ENCODE measurements at places on chromosomes 6 and 20. TPM values are rescaled to one million over a fixed set of nuclear protein-coding genes. Genes with fewer than 3 reads are reported as not detected.

GRCh38 chr6:15628499-15629131, 34.2 kb downstream of the DTNBP1 start:
- no peaks in the 10 kb centered on the region for H3K36me3 ChIP-seq
- no peaks in the 10 kb centered on the region for H3K27me3 ChIP-seq
- H3K4me3 ChIP-seq = no peak overlapping the region

- no peaks in the 10 kb centered on the region for H3K4me1 ChIP-seq
- no peak overlapping the region for H3K27ac ChIP-seq
- no peaks in the 10 kb centered on the region for H3K36me3 ChIP-seq
- no peak overlapping the region for H3K4me3 ChIP-seq
- no peaks in the 10 kb centered on the region for H3K27me3 ChIP-seq
These were observed 37.9 kb downstream of the SCML4 start for GRCh38 chr6:107786179-107786578.

DNA sequence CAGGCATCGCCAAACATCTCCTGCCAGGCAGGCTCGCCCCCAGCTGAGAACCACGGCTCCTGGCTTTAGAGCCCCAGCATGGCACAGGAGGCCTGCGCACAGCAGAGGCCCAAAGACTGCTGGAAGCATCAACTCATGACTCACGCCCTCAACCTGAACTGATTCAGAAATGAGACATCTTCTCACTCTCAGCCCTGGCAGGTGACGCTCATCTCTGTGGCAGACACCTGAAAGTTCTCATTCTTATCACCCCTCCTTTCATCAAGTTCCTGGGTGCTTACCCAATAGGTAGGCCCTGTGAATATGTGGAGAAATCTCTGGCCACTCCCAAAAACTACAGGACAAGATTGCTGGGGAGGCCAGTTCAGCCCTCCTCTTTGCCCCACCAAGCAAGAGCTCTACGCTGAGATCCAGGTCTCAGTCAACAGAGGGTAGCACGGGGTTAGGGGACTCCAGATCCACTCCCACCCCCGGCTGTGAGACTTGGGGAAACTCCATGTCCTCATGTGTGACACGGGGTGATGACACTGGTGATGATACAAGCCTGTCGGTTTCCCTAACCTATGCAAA, 11.3 kb downstream of the NFATC2 start:
- DNase-seq = no peak
- no peaks in the 10 kb centered on the region for H3K4me1 ChIP-seq
- H3K4me3 ChIP-seq = no peak overlapping the region
- H3K36me3 ChIP-seq = no peaks in the 10 kb centered on the region
- H3K27ac ChIP-seq = no peak overlapping the region

GRCh38 chr20:36672991-36673390, 27.0 kb upstream of the SLA2 start:
- DNase-seq = no peak
- H3K4me1 ChIP-seq = no peaks in the 10 kb centered on the region
- H3K36me3 ChIP-seq = no peaks in the 10 kb centered on the region

GRCh38 chr20:62593616-62594015, 48.7 kb upstream of the SLCO4A1 start:
- H3K27ac ChIP-seq = no peak overlapping the region
- no peak overlapping the region for H3K4me3 ChIP-seq
- DNase-seq = no peak
- no peaks in the 10 kb centered on the region for H3K4me1 ChIP-seq
- H3K27me3 ChIP-seq = no peaks in the 10 kb centered on the region
- no peaks in the 10 kb centered on the region for H3K36me3 ChIP-seq

DNA sequence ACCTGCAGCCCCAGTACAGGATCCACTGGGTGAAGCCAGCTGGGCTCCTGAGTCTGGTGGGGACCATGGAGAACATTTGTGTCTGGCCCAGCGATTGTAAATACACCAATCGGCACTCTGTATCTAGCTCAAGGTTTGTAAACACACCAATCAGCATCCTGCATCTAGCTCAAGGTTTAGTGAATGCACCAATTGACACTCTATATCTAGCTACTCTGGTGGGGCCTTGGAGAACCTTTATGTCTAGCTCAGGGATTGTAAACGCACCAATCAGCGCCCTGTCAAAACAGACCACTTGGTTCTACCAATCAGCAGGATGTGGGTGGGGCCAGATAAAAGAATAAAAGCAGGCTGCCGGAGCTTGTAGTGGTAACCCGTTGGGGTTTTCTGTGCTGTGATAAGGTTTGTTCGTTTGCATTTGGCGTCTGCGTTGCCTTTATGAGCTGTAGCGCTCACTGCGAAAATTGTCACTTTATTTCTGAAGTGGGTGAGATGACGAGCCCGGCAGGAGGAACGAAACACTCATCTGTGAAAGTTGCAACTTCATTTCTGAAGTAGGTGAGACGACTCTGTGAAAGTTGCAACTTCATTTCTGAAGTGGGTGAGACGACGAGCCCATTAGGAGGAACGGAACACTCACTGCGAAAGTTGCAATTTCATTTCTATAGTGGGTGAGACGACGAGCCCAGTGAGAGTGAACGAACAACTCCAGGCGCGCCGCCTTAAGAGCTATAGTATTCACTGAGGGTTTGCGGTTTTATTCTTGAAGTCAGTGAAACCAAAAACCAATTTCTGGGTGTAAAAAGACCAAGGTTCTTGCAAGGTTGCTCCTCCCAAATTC, 31.1 kb downstream of the SERPINB6 start:
- no peaks in the 10 kb centered on the region for H3K36me3 ChIP-seq
- no peaks in the 10 kb centered on the region for H3K4me1 ChIP-seq
- no peak overlapping the region for H3K4me3 ChIP-seq

DNA sequence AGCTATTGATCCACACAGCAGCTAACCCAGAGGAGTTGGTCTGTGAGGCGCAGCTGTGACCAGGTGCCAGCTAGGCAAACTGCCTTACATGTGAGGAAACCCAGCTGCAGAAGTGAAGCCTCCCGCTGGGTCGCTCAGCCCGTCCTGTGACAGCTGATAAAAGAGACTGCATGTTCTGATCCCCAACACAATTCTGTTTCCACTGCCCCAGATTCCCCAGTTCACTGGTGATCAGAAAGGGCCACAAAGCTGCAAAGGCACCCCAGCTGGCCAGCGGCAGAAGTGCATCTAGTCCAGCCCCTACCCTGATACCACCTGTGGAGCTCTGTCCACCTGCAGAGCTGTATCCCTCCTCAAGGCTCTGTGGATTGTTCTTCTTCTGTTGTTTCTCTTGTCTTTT, 64.5 kb downstream of the CTNNBL1 start:
- no peak for DNase-seq
- H3K4me1 ChIP-seq = no peaks in the 10 kb centered on the region
- no peak overlapping the region for H3K27ac ChIP-seq

DNA sequence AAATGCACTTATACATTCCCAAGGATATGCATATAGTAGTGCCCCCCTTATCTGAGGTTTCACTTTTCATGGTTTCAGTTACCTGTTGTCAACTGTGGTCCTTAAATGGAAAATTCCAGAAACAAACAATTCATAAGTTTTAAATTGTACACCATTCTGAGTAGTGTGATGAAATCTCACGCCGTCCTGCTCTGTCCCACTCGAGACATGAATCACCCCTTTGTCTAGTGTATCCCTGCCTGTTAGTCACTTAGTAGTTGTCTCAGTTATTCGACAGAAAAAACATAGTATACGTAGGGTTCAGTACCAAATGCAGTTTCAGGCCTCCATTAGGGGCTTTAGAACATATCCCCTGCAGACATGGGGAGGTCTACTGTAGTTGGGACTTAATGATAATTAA, 57.0 kb downstream of the MAP1LC3A start:
- no peak overlapping the region for H3K27ac ChIP-seq
- no peaks in the 10 kb centered on the region for H3K36me3 ChIP-seq

GRCh38 chr6:157528931-157529653, 148.1 kb downstream of the ZDHHC14 start:
- H3K27me3 ChIP-seq = no peaks in the 10 kb centered on the region
- H3K4me3 ChIP-seq = no peak overlapping the region
- H3K27ac ChIP-seq = no peak overlapping the region
- H3K36me3 ChIP-seq = no peaks in the 10 kb centered on the region

DNA sequence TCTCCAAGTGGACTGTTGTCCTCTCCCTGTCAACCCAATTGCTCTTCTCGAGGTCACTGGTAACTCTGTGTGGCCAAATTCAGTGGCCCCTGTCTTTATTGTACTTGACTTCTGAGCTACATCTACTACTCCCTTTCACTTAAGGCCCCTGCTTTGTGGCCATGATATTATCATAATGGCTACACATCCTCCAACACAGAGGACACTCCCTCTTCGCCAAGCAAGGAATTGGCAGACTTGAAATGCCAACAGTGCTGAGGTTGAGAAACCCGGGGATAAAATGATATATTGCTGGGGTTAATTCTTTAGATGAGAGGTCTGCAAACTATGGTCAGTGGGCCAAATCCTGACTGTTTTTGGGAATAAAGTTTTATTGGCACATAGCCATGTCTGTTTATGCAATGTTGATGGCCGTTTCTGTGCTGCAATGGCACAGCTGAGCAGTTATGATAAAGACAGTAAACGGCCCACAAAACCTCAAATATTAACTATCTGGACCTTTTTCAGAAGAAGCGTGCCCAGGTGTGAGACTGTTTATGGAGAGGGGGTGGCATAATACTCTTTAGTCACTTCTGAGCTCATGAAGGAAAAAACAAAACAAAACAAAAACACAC, 12.0 kb upstream of the MRPS10 start:
- H3K4me3 ChIP-seq = no peak overlapping the region
- H3K36me3 ChIP-seq = no peaks in the 10 kb centered on the region
- H3K27ac ChIP-seq = no peak overlapping the region
- no peaks in the 10 kb centered on the region for H3K4me1 ChIP-seq
- H3K27me3 ChIP-seq = no peaks in the 10 kb centered on the region
- no peak for DNase-seq

DNA sequence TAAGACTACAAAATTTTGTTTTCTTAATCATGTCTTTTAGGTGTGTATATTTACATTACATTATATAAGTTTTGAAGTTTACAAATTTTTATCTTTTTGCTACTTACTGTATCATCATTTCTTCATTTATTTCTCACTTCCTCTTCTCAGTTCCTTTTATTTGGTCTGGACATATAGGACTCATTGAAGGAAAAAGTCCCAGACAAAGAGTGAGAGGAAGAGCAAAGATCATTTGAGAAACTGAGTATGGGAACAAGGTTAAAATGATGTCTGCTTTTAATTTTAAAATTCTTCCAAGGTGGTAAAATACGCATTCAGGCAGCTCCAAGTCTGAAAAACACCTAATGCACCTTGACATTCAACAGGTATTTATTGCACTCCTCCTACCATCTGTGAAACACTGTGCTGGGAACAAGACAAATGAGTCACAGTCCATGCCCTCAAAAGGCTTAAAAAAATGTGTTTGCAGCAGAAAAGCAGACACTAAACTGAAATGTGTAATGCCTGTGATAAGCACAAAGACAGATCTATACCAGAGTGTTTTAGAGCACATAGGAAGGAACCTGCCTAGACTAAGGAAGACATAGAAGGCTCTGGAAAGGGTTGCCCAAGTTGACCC, 63.2 kb downstream of the PKIB start:
- H3K4me1 ChIP-seq = no peaks in the 10 kb centered on the region
- no peaks in the 10 kb centered on the region for H3K36me3 ChIP-seq
- no peak for DNase-seq
- no peaks in the 10 kb centered on the region for H3K27me3 ChIP-seq
- H3K27ac ChIP-seq = no peak overlapping the region

- H3K36me3 ChIP-seq = no peaks in the 10 kb centered on the region
- no peak overlapping the region for H3K4me3 ChIP-seq
- no peaks in the 10 kb centered on the region for H3K4me1 ChIP-seq
- DNase-seq = no peak
- H3K27me3 ChIP-seq = no peaks in the 10 kb centered on the region
- no peak overlapping the region for H3K27ac ChIP-seq
These were observed 23.8 kb upstream of the TNFAIP3 start for GRCh38 chr6:137843211-137843610.

- H3K36me3 ChIP-seq = no peaks in the 10 kb centered on the region
- H3K27me3 ChIP-seq = no peaks in the 10 kb centered on the region
- DNase-seq = no peak
- no peak overlapping the region for H3K27ac ChIP-seq
- H3K4me3 ChIP-seq = no peak overlapping the region
These were observed 37.4 kb upstream of the BCAS1 start for GRCh38 chr20:54107600-54108325.

- no peaks in the 10 kb centered on the region for H3K36me3 ChIP-seq
- no peak for DNase-seq
- H3K4me1 ChIP-seq = peaks cover 7% of the 10 kb centered on the region
- no peak overlapping the region for H3K4me3 ChIP-seq
These were observed 20.9 kb downstream of the IGF2R start for GRCh38 chr6:159989492-159990480.

GRCh38 chr6:166465671-166466087, 82.9 kb upstream of the MPC1 start:
- no peaks in the 10 kb centered on the region for H3K36me3 ChIP-seq
- no peaks in the 10 kb centered on the region for H3K27me3 ChIP-seq

DNA sequence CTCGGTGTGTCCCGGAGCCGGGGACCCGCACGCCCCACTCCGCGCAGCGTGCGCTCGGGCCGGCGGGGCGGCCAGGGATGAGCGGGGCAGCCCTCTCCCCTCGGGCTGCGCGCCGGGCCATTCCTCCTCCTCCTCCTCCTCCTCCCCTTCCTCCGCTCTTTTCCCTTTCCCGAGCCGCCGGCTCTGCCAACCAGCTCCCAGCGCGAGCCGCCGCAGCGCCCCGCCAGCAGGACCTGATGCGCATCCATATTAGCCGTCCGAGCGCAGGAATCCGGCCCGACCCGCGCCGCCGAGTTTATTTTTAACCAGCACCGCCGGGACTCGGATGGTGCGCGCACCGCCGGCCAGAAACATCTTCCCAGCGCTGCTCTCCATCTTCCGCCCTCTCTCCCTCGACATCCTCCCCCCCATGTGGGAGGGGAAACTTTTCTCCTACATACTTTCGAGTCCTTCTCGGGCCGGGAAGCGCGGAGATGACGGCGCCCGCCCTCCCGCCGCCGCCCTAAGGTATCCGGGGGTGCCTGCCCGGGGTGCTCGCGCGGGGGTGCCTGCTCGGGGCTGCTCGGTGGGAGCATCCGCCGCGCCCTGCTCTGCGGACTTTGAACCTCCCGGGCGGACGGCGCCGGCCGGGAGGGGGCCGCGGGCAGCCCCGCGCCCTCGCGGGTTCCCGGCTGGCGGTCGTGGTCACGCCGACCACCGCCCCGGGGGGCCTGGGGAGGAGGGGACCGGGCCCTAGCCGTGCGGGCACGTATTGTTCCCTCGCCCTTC, 619 bp downstream of the RREB1 start:
- H3K4me3 ChIP-seq = peak overlapping the region; percentile 83
- H3K36me3 ChIP-seq = no peaks in the 10 kb centered on the region
- H3K4me1 ChIP-seq = no peaks in the 10 kb centered on the region
- peak; percentile 63 for DNase-seq
- H3K27ac ChIP-seq = peak overlapping the region; percentile 90

- no peaks in the 10 kb centered on the region for H3K36me3 ChIP-seq
- no peak overlapping the region for H3K27ac ChIP-seq
- H3K4me3 ChIP-seq = peak overlapping the region; percentile 1
- DNase-seq = no peak
- no peaks in the 10 kb centered on the region for H3K27me3 ChIP-seq
These were observed 137.0 kb downstream of the IMPG1 start for GRCh38 chr6:75935473-75935793.

- no peaks in the 10 kb centered on the region for H3K27me3 ChIP-seq
- H3K27ac ChIP-seq = no peak overlapping the region
- no peak overlapping the region for H3K4me3 ChIP-seq
- no peaks in the 10 kb centered on the region for H3K4me1 ChIP-seq
These were observed 37.2 kb downstream of the SCML4 start for GRCh38 chr6:107786709-107787588.

SGK2 gene
- total RNA-seq = 2.4 TPM

FAXC gene
- 8.7 TPM for total RNA-seq

PAK5 gene
- total RNA-seq = not detected

LINC00237 gene
- total RNA-seq = not detected

HDGFL1 gene
- total RNA-seq = not detected

PACSIN1 gene
- total RNA-seq = not detected

Data from uterus (tissue), 4 donors.